Esophagus squamous epithelium (tissue), 5 donors: ENCODE measurements at places on chromosomes 13 and 19.

GRCh38 chr13:110499621-110500281, 61.8 kb downstream of the RAB20 start:
- no peak for DNase-seq

GRCh38 chr13:50917572-50917971, 8.0 kb downstream of the RNASEH2B start:
- no peak for DNase-seq

GRCh38 chr19:5313307-5313706, 27.3 kb downstream of the PTPRS start:
- DNase-seq: no peak

DNA sequence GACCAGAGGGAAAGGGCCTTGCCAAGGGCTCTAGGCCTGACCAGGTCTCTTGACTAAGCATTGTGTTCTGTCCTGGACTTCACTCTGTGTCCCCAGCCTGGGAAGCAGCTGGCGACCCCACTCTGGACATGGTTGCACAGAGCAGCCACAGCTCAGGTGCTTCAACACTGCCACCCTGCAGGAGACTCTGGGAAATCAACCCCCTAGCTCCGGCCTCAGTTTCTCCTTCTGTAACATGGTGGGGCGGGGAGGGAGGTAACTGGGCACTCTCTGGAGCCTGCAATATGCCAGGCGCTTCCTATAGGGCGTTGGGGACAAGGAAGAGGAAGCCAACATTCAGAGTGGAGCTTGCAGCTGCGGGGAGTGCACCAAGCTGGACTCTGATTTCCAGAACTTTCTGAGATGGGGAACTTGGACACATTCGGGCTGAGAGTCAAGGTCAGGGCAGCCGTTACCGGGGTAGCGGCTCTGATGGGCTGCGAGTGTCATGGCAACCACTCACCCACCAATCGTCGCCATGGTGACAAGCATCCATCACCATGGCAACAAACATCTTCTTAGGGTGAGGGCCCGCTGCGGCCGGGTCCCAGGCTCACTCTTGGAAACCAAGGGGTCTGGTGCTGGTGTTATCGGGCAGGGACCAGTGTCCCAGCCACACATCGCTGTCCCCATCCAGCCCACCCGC, 12.8 kb downstream of the F2RL3 start:
- DNase-seq: no peak

- DNase-seq: no peak
These were observed 121.2 kb upstream of the MLNR start for GRCh38 chr13:49098771-49099512.

DNA sequence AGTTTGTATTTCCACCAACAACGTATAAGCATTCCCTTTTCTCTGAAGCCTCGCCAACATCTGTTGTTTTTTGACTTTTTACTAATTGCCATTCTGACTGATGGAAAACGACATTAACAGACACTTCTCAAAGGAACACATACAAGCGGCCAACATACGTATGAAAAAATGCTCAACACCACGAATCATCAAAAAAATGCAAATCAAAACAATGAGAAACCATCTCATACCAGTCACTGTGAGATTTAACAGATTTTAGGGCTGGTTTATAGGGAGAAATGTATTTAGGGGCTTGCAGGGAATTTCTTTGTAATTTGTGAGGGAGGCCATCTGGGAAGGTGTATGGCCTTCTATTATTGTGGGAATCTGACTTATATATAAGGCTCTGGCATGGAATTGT, 2.8 kb upstream of the DZIP1 start:
- no peak for DNase-seq

DNA sequence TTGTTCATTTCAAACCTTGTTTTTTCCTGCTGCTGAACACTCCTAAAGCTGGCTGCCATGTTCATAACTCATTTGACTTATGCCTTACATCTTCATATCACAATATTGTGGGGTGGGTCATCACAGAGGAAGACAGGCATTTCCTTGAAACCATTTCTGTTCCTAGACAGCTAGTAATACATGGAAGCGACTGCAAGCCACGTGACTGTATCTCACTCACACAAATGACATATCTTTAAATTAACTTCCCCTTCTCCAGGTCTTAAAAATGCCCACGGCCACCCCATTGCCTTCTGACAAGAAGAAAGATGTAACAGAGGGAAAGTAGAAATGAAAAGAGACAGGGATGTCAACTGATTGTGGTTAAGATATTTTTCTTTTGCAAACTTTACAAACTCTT, 236.8 kb downstream of the LMO7 start:
- no peak for DNase-seq

GRCh38 chr19:33240181-33240771, 14.6 kb upstream of the SLC7A10 start:
- no peak for DNase-seq

DNA sequence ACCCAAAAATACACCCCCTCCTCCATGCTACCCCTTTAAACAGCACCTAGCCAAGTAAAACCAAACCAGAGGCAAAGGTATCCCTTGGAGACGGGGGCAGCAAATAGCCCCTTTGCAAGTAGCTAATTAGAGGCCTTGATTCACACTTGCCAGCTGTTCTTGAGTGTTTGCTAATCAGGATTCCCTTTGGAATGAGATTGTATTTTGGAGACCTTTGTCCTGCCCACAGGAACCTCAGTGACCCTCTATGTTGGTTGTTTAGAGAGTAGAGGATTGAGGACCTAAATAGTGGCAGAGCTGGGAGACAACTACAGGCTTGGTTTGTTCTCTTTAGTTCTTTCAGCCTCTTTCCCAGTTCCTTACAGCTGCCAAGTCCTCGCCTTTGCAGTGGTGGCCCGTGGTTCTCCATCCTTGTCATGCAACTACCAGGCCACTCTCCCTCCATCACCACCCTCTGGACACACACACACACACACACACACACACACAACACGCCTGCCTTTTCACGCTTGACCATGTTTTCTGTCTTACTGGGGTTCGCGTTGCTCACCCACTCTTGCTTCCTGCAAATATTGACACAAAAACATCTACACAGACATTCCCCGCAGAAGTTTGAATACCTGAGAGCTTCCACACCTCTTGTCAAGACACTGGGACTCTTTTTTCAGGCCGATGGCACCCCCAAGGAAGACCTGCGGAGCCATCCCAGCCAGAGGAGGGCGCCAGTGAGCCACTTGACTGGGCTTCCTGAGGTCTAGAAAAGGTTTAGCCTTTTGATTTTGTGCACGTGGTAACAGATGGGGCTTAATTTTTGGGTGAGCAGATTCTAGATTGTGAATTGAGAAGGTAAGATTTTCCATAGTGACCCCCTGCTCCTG, 80.0 kb upstream of the GPR183 start:
- DNase-seq: no peak

DNA sequence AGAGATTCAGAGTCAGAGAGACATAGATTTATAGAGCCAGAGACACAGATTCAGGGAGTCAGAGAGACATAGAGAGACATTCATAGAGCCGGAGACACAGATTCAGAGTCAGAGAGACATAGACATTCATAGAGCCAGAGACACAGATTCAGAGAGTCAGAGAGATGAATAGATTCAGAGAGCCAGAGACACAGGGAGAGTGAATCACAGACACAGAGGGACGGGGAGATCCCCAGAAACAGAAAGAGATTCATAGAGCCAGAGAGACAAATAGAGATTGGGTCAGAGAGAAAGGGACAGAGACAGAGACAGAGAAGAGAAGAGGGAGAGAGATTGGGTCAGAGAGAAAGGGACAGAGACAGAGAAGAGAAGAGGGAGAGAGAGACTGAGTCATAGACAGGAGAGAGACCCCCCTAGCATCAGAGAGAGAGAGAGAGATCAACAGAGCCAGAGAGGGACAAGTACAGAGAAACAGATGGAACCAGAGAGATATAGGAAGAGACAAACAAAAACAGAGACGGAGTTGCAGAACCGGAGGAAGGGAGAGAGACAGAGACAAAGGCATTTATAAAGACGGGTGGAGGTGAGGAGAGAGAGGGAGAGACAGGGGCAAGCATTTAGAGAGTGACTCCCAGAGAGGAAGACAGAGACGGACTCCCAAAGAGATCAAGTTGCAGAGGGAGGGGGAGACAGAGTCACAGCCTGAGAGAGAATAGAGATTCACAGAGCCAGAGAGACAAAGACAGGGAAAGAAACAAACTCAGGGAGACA, 1.1 kb upstream of the PRKCG start:
- DNase-seq: no peak

GRCh38 chr13:29963089-29963488, 112.7 kb upstream of the UBL3 start:
- DNase-seq: no peak

GRCh38 chr19:48487948-48488347, 18.8 kb downstream of the CYTH2 start:
- no peak for DNase-seq

DNA sequence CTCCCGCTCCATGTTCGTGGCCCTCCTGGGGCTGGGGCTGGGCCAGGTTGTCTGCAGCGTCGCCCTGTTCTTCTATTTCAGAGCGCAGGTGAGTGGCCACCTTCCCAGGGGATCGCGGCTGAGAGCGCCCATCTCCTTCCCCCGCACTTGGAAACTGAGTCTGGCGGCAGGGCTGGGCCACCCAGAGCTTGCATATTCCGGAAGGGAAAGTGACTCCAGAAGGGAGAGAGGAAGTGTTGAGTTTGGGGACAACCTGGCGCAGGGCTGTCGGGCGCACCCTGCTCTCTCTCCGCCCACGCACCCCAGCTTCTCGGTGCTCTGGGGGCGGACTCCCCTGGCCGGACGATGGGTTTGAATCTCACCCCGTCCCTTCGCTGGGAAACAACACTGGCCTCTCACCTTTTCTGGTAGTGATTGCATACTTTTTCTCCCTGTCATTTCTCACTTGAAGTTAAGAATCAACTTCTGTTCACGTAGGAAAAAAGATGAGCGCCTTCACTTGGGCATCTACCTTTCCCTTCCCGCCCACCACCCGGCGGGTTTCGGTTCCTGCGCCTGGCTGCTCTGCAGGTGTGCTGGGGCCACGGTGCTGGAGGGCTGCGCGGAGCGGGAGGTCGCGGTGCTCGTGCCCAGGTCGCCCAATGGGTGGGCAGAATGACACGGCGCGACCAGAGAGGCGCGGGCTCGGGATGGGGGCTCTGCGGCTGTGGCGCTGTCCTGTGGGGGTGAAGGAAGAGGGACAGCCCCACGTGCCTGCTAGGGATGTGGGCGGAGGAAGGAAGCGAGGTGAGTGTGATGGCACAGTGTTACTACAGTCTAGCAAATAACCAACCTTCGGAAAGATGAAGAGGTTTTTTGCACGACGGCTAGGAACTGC, 721 bp downstream of the TNFSF11 start:
- no peak for DNase-seq

DNA sequence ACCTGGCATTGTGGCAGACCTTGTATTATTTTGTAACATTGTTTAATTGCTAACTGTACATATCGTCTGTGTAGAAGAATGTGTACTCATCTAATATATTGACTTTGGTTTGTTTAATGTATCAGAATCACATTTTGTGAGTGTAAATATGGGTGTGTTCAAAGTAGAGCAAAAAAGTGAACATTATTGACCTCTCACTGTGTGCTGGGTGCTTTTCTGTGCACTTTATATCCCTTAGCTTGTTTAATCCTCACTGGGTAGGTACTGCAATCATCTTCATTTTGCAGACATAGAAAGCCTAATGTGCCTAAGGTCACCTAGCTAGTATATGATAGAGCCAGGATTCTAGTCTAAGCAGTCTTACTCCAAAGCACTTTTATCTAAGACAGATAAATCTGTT, 245.1 kb downstream of the MAB21L1 start:
- no peak for DNase-seq

GRCh38 chr19:46411088-46411924, 2.1 kb downstream of the CCDC8 start:
- no peak for DNase-seq

GRCh38 chr19:2574478-2574931, 98.6 kb downstream of the GADD45B start:
- DNase-seq: no peak

- DNase-seq: no peak
These were observed 26.3 kb downstream of the TINCR start for GRCh38 chr19:5541456-5541855.

- no peak for DNase-seq
These were observed 47.1 kb downstream of the TMEM255B start for GRCh38 chr13:113806104-113806471.
